Activated naive CD4-positive, alpha-beta T cell treated with anti-CD3 and anti-CD28 coated beads, Interleukin-2, amount 50 U/mL, for 72 hours (primary cell): ENCODE measurements at places on chromosomes 3 and 15.

- DNase-seq = no peak
Observed at GRCh38 chr15:100968050-100968966, 49.2 kb downstream of the LRRK1 start.

GRCh38 chr15:33378866-33379480 lies 68.2 kb downstream of the RYR3 start:
- no peak for DNase-seq

- no peak for DNase-seq
Observed at GRCh38 chr3:81863756-81864155, 102.3 kb upstream of the GBE1 start.

- DNase-seq = no peak
Observed at GRCh38 chr3:181823716-181824115, 112.0 kb downstream of the SOX2 start.

DNA sequence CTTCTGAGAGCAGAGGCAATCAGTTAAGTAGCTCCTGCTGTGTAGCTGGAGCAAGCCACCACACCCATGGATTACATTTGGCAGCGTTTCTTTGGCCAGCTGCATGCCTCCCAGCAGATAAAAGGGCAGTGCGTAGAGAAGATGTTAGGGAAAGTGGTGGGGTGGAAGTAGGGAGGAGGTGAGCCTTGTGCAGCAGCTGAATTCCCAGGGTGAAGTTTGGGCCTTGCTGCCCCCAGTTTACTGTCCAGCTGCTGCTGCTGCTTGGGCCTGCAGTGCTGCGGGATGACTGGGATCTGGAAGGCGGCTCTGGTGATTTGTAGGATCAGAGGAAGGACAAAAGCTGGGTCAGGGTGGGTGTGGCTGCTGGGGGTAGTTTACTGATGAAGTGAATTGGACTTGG lies 318.7 kb upstream of the C2CD4B start:
- DNase-seq = no peak

GRCh38 chr3:15064299-15064834 lies 748 bp downstream of the MRPS25 start:
- no peak for DNase-seq

- DNase-seq = no peak
Observed at GRCh38 chr15:89130201-89130600, 41.9 kb downstream of the ABHD2 start.

DNA sequence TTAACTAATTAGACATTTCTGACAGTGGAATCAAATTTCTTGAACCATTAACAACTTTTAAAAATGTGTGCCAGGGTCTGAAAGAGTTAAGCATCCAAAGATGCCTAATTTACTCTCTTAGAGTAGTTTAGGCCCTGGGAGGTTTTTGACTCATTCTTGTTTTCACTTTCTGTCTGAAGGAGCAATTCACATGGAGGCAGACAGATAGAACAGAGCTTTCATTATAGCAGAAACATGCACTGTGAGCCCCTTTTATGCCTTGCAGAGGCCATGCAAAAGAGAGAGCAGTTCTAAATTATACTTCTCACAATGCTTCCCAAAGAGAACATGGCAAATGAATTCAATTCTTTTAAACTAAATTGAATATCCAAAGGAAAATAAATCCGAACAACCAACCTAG lies 554.8 kb downstream of the MFSD1 start:
- DNase-seq = no peak

DNA sequence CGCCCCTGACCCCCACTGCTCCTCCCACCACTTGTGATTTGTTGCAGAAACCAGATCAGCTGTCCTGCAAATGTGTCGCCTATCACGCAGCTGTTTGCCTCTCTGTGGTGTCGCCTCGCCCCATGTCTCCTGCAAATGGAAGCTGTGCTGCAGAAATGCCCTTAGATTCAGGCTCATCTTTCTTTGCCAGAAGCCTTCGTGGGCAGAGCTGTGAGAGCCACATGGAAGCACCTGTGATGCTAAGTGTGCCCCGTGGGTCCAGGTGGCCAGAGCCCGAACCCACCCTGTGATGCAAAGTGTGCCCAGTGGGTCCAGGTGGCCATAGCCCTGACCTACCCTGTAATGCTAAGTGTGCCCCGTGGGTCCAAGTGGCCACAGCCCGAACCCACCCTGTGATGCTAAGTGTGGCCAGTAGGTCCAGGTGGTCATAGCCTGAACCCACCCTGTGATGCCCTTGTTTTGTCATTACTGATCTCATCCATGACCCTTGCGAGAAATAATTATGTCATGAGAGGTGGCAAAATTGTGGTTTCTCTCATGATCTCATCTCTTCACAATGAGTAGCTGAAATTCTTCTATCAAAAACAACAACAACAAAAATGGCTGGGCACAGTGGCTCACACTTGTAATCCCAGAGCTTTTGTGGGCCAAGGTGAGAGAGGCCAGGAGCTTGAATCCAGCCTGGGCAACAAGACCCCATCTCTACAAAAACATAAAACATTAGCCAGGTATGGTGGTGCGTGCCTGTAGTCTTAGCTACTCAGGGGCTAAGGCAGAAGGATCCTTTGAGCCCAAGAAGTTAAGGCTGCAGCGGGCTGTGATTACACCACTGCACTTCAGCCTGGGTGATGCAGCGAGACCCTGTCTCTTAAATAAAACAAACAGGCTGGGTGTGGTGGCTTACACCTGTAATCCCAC lies 187.4 kb downstream of the GOLGA6L6 start:
- peak; percentile 9 for DNase-seq

DNA sequence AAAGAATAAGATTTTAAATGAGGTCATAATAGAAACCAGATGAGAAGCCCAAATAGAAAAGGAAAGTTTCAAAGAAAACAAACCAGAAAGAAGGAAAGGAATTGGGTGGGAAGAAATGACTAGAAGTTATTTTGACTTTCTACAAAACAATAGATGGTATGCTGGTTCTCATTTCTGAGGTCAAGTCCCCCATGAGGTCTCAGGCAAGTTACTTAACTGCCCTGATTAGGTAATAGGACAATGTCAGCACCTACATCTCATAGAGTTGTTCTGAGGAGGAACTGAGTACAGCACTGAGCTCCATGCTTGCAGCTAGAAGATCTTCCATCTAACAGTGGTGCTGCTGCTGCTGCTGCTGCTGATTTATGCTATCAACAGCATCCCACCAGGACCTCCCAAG lies 185.9 kb downstream of the ERC2 start:
- no peak for DNase-seq

- DNase-seq = no peak
Observed at GRCh38 chr3:67863869-67864268, 209.5 kb upstream of the SUCLG2 start.

- no peak for DNase-seq
Observed at GRCh38 chr3:110646496-110646895, 425.1 kb upstream of the NECTIN3 start.

GRCh38 chr3:31041161-31041978 lies 146.9 kb upstream of the GADL1 start:
- no peak for DNase-seq

- no peak for DNase-seq
Observed at GRCh38 chr3:19792388-19792787, 141.6 kb downstream of the EFHB start.

DNA sequence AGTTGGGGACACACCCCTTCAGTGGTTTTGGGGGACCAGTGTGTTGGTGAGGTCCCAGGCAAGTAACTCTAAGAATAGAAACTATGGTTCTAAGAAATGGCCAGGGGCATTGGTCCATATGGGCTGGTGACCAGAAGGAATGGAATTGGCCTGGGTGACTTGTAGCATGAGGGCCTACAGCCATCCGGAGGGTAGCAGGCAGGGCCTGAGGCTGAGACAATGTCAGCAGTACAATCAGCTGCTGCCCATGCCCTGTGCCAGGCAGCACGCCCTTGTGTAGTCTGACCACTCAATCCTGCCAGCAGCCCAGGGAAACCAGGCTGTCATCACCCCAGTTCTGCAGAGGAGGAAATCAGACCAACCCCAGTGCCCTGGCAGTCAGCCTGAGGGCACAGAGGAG lies 100.6 kb downstream of the DNAJB8 start:
- DNase-seq = no peak

DNA sequence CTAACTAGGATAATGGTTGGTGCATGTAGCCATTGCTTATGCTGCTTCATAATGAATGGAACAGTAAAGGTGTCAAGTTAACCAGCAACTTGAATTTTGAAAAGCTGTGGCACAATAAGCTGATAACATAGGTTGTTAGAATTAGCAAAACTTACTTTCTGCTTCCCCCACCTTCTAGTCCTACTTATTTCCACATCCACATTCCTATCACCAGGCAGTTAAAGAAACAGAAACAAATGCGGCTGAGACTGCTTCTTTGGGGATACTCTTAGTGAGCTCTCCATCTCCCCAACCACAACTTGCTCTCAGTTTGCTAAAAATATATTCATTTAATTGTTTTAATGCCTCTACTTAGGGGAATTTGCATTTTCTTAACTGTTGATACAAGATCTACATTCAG lies 215.1 kb downstream of the TIGIT start:
- no peak for DNase-seq

- DNase-seq = no peak
Observed at GRCh38 chr3:158159714-158160113, 49.8 kb downstream of the RSRC1 start.

DNA sequence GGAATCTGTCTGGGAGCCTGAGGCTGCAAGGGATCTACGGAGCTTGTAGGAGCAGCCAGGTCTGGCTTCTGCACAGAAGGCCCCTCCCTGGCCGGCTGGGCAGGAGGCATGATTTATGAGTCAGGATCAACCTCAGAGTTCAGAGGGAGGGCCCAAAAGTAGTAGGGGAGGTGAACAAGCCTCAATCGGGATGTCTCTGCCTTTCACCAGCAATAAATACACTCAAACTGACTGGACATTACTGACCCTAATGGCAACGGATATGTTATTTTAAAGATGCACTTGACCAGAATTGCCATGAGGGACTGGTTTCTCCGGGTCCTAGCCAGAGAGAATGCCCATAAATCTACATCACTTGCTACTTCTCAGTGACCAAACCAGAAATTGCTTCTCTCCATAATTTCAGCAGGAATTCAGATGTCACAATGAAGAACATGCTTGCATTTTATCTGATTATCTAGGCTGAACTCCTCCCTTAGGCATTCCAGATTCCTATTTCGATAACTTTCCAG lies 109.6 kb upstream of the LMOD3 start:
- DNase-seq = no peak

DNA sequence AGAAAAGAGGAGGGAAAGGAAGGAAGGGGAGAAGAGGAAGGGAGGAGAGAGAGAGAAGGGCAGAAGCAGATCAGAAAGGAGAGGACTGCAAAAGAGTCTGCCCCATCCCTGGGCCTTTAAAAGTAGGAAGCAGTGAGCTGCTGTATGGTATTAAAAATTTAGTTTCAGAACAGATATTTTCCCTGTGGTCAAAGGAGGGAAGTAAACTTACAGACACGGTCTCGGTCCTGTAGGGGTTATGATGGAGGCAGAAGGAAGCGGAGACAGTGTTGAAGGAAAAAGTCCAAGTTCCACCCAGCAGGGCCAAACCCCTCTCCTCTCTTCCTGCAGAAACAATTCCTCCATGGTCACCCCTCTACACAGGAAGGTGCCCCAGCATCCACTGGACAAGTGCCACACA lies 122.0 kb upstream of the PROK2 start:
- DNase-seq = no peak

DNA sequence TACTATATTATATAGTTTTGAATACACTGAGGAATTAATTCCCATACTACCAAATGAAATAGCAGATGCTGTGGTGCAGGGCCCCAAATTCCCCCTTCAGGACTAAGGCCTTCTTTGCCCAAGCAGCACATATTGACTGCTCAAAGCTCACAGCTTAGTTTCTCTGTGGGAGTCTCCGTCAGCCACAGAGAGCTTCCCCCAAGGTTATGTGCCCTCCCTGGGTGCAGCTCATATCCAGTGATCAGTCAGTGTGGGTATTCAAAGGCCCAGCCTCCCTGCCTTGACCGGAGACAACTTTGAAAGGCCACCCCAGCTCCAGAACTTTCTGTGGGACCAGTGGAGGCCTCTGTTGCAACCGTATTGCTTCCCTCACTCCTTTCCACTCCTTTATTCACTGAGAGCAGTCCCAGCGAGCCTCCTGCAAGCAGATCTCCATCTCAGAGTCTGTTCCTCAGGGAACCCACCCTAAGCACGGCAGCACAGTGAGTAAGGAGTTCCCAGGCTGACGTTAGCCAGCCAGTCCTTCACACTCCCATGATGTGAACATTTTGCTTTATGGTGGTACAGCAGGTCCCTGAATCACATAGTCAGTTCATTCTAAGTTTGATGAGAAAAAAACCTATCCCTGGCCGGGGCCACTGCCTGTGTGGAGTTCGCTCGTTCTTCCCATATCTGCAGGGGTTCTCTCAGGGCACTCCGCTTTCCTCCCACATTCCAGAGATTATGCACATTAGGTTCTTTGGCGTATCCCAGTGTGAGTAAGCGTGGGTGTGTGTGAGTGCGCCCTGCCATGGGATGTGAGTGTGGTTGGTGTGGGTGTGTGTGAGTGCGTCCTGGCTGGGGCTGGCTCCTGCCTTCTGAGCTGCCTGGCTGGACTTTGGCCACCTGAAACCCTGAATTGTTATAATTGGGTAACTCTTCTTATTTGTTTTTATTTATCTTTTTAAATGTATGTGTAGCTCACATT lies 64.4 kb upstream of the PPARG start:
- DNase-seq = no peak

DNA sequence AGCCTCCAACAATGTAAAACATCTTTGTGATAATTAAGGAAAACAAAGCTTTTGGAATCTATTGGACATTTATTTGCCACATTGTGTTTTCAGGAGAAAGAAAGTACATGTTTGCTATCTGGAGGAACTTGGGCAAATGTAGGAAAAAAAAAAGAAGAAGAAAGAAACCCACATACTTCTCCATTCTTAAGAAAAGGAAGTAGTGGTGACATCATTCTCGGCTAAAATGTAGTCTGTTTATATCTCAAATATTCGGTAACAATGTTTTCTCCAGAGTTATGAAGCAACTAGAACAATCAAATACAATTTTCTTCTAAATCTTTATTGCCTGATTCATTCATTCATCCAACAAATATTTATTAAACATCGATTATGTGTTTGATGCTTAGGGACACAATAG lies 2.3 kb upstream of the TGFBR2 start:
- no peak for DNase-seq

- no peak for DNase-seq
Observed at GRCh38 chr3:144294659-144295538, 323.3 kb downstream of the DIPK2A start.

DNA sequence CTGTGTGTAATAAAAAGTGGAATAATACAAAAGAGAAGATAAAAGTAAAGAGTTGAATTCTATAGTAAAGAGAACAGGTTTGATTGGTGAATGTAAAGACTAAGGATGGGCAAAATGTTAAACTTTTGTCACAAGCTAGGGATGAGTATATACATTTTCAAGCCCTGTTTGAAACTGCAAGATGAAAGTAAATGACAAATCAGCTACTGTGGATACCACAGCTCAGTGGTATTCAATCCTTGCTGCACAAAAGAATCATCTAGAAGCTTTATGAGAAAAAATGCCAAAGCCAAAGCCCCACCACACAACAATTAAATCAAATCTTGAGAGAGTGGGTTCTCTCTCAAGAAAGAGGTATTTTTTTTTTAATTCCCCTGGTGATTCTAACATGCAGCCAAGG lies 67.7 kb downstream of the VPS13C start:
- DNase-seq = no peak

DNA sequence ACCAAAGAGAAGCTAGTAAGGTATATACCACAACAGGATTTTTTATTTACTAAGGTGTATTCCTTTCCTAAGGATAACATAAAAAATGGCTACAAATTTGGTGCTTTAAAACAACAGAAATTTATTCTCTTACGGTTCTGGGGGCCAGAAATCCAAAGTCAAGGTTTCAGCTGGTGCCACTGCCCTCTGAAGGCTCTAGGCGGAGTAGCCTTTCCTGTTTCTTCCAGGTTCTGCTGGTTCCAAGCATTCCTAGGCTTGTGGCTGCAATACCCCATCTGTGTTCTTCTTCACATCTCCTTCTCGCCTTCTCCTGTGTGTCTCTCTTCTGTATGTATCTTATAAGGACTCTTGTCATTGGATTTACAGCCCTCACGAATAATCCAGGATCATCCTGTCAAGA lies 549.9 kb downstream of the GRM7 start:
- no peak for DNase-seq
